ENCODE measurements at places on chromosomes 7 and 10.

- DNase-seq = no peak
Observed at GRCh38 chr10:32943854-32944661, 14.0 kb downstream of the ITGB1 start.

DNA sequence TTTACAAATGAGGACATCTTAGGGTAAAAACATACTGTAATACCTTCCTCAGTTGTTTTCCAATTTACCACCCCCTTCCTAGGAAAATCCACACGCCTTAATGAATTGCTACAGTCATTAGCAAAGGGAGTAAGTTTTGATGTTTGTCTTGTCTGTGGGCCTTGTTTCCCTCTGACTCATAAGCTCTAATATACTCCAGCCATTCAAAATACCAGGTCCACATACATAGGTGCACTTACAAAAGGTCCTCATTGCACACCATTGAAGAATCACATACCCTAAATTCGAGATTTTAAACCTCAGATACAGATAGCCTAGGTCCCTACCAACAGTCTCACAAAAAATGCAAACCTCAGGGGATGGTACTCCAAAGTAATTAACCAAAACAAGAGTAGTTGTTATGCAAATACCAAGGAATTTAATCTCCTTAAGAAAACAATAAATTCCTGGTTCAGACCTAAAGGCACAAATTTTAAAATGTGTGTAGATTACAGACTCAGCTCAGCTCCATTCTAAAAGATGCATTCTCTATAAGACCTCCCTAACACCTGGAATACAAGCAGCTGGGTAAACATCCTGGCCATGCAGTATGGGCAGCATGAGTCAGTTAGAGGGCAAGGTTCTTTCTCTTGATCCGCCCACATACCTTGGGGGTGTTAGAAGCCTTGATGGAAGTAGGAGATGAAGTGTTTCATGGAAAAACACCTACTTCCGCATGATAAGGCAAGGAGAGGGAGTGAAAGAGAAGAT lies 3.0 kb upstream of the LIPK start:
- DNase-seq = no peak

- no peak for DNase-seq
Observed at GRCh38 chr7:4782333-4783291, 7.2 kb downstream of the AP5Z1 start.

DNA sequence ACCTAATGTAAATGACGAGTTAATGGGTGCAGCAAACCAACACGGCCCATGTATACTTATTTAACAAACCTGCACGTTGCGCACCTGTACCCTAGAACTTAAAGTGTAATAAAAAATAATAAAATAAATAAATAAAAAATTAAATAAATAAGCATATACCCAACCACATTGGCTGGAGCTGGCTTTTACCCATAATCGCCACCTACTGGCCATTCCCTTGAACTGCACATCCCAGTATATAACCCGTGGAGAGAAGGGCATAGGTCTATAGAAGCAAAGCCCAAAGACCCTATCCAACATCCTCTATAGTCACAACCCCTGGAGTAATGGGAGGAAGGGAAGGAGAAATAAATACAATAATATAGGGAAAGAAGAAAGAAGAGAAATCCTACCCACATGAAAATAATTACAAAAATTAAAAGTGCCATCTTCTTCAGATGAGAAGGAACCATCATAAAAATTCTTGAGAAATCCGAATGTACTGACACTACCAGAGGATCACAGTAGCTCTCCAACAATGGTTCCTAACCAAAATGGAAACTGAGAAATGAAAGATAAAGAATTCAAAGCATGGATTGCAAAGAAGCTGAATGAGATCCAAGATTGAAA lies 65.6 kb downstream of the TWIST1 start:
- DNase-seq = no peak

DNA sequence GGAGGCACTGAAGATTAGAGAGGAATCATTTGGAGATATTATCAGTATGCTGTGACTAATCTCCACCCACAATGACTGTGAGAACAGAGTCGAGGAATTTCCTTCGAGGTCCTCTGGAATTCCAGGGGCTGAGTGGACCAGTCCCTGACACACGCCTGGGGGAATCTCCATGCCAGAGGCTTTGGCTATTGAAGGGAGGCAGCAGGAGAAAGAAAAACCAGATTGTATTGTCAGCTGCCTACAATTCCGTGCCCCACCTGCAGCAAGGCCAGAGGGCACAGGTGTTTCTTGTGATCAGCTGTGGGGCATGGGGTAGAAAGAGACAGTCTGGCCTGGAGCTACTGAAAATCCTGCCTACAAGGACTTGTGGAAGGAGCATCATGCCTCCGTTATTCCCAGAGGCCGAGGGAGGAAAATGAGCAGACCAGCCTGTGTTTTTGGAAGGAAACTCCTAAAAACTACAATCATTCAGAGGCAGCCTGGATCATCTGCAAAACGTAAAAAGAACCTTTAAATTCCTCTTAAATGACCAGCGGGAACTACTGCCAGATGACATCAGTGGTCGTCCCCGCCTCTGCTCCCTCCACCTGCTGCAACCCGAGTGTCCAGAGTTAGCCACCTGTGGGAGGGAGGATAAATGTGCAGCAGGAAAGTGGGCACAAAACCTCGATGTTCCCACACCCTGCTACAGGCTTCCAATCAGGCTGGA lies 25.4 kb upstream of the ANK3 start:
- DNase-seq = no peak

DNA sequence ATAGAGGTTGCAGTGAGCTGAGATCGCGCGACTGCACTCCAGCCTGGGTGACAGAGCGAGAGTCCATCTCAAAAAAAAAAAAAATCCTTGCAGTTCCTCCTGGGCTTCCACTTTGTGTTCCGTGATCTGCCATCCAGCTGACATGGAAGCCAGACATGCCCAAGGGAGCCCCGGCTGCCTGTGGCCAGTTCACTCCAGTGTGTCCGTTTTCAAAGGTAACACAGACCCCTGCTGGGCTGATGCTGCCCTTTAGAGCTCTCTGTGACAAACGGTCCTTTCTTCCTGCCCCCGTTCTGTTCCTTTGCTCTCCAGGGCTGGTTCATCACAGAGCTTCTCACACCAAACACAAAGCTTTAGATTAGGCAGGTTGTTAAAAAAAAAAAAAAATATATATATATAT lies 130.8 kb downstream of the CUL2 start:
- DNase-seq = no peak

GRCh38 chr7:71679480-71679879 lies 547.5 kb downstream of the GALNT17 start:
- DNase-seq = no peak

DNA sequence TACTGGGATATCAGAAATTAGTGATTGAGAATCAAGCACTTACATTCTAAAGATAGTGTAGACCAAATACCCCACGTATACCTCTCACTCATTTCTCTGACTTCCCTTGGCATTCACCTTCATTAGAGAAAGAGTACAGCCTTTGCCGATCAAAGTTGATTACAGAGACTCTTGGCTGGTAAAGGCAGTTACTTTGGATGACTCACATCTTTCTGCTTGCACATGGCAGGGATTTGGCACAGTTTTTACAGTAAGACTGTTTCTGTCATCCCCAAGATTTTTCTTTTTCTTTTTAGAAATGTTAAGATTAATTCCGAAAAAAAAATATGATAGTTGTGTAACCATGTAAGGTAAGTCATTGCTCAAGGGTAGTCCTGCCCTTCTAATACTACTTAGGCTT lies 143.0 kb downstream of the TSPAN12 start:
- no peak for DNase-seq

GRCh38 chr7:117808910-117809705 lies 64.1 kb downstream of the CTTNBP2 start:
- no peak for DNase-seq

- DNase-seq = no peak
Observed at GRCh38 chr10:58807629-58808022, 295.0 kb downstream of the BICC1 start.

GRCh38 chr10:111836571-111836970 lies 347.0 kb downstream of the GPAM start:
- no peak for DNase-seq
